8988T (cell line): ENCODE measurements at places on chromosomes 2 and 18.

DNA sequence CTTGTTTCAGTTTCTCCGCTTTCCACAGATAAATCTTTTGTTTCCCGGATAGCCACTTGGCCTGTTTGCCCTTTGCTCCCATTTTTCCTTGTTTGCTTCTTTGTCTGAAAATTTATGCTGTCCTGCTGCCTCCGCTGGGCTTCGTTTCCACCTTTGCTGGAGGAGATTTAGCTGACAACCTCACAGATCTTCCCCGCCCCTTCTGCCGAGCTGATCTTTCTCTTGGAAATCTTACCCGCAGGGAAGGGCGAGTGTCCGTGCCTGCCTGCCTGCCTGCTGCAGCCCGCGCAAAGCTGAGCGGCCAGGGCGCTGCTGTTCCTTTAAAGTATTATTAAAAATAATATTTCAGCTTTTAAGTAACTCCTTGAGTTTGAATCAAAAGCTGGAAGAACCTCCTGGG is 1.4 kb upstream of the XRCC5 start:
- no peak for DNase-seq

GRCh38 chr2:233042549-233042948 is 10.1 kb downstream of the NEU2 start:
- DNase-seq: no peak

DNA sequence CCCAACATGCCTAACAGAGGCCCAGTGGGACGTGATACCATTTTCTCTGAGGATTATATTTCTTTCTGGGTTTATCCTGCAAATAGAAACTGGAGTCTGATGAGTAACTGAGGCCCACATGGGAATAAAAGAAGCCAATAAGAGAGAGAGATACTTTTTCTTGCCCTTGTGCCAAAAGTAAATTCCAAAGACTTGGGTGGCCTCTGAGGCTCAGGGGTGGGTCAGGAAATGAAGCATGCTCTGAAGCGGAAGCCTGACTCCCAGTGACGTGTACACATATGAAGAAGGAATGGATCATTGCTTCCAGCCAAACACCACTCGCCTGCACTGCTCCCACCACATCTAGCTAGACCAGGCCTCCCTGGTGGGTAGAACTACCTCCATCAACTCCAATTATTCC is 273.6 kb upstream of the NCKAP5 start:
- DNase-seq: no peak

GRCh38 chr18:6672821-6673308 is 56.7 kb upstream of the ARHGAP28 start:
- no peak for DNase-seq

GRCh38 chr2:205139822-205140463 is 542.4 kb upstream of the NRP2 start:
- DNase-seq: no peak

DNA sequence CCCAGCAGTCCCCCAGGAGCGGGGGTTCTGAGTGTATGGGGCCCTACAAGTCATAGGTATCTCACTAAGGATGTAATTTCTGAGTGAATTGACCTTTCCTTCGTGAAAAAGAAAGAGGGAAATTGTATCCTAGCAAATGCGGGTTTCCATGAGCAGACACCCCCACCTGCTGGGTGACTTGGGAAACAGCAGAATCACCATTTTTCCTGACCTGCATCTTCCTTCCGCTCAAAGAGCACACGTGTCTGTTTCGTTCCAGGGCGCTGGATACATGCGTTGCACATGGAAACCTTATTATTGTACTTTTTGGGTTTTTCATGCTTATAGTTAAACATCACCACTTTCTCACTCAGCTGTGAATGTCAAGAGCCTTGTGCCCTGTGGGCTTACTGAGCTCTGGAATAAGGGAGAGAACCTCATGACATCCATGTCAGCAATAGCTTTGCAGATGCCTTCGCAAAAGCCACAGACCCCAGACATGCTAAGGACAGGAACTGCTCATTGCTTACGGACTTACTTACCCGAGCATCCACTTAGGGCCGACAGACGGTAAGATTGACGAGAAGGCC is 132.8 kb downstream of the TPO start:
- DNase-seq: peak; percentile 44

GRCh38 chr2:185471441-185471840 is 267.2 kb upstream of the FSIP2 start:
- DNase-seq: no peak

- DNase-seq: no peak
These were observed 89.6 kb downstream of the MAP4K4 start for GRCh38 chr2:101787097-101787496.

DNA sequence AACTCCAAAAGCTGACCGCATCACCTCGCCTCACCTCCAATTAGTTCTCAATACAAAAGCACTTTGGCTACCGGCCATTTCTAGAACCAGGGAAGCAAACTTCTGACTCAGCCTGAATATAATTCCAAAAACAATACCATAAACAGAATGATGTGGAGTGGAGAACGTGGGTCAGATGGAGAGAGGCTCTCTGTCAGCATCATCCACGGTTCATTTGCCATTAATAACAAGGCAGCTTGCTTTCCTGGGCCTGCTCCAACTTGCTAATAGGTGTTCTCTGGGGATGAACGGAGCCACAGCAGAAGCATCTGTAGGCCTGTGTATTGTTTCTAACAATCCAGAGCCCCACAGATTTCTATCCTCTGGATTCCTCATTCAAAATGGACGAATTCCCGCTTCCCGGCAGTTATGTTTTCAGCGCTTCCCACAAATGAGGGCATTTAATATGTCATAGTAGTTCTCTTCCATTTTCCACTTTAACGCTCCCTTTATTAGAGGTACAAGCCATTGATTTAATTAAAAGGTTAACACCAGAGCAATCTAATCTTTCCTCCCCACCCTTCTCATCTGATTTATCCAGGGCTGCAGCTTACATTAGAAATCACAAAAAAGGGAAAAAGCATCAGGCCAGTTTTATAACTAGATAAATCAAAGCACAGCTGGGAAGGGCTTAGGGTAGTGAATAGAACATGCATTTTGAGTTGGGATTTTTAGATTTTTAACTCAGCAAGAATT is 23.2 kb upstream of the CNTNAP5 start:
- DNase-seq: no peak

GRCh38 chr2:159737292-159737916 is 25.1 kb downstream of the MARCHF7 start:
- DNase-seq: no peak

DNA sequence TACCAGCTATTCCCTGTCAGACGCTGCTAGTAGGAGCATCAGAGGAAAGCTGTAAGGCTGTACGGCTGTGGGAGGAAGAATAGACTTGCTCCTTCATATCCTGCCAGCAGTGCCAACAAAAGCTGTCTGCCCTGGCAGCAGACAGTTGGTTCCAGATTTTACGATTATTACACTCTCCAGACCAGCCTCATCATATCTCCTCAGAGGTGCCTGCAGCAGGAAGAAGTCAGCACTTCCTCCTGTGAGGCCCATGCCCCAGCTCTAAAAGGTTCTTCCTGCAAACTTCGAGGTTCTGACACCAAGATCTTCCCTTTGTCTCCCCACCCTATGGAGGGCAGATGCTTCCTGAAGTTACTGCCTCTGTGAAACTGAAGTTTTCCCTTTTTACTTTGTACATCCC is 537.7 kb upstream of the PKDCC start:
- DNase-seq: no peak

DNA sequence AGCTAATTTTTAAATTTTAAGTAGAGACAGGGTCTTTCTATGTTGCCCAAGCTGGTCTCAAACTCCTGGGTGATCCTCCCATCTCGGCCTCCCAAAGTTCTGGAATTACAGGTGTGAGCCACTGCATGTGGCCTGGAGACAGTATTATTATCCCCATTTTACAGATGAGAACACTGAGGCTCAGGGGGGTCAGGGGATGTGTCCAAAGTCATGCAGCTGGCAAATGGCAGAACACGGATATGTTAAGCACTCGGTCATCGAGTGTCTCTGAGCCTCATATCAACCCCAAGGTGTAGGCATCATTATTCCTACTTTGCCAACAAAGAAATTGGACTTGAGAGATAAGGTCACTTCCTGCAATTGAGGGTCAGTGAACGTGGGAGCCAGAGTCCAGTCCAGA is 12.6 kb downstream of the KCNK3 start:
- DNase-seq: no peak

DNA sequence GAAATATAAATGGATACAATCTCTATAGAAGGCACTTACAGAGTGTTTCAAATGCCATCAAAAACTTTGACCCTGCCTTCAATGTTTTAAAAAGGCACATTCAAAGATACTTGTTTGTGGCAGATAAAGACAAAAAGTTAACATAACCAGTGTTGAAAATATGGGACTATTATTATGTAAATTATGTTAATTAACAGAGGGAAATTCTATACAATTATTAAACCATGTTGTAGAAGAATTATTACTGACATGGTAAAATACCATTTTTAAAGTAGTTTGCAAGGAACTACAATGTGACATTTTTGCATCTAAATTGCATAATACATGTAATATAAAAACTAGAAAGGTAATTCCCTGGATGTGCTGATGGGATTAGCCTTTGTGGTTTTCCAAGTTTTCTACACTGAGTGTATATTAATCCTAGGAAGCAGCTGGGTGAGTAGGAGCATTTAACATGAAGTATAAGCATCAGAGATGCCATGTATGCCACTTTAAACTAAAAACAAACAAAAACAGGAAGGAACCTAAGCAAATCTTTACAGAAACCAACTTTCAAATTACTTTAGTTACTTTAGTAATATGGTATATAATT is 21.7 kb downstream of the MIB1 start:
- no peak for DNase-seq

DNA sequence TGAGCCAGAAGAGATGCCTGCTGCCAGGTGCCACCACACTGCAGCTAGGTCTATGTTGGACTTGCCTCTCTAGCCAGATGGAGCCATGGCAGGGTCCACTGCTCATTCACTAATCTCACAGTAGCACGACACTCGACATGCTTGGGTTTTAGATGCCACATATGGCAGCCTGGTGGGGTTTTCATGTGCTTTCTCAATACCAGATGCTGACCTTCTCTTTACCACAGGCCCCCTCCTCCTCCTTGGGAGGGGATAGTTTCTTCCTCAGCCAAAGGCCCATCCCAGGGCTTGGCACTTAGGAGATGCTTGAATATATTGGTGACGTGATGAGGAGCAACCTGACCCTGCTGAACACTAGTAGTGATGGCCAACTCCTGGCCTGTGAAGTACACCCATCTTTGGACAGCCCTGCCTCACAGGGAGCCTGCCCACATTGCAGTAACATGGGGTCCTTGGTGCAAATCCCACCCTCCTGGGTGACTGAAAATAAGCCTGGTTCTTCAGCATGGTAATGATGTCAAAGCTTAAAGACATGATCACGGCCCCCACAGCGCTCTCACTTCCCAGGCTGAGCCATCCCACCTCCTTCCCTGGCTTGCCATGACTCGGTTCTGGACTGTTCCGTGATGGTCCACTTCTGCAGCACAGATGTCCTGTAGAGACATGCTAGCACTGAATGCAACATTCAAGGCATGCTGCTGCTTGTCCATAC is 227.5 kb downstream of the SH3RF3 start:
- DNase-seq: no peak

GRCh38 chr2:126510356-126510755 is 145.6 kb upstream of the GYPC start:
- no peak for DNase-seq

- no peak for DNase-seq
These were observed 110.4 kb upstream of the SCN1A start for GRCh38 chr2:166238176-166238575.

DNA sequence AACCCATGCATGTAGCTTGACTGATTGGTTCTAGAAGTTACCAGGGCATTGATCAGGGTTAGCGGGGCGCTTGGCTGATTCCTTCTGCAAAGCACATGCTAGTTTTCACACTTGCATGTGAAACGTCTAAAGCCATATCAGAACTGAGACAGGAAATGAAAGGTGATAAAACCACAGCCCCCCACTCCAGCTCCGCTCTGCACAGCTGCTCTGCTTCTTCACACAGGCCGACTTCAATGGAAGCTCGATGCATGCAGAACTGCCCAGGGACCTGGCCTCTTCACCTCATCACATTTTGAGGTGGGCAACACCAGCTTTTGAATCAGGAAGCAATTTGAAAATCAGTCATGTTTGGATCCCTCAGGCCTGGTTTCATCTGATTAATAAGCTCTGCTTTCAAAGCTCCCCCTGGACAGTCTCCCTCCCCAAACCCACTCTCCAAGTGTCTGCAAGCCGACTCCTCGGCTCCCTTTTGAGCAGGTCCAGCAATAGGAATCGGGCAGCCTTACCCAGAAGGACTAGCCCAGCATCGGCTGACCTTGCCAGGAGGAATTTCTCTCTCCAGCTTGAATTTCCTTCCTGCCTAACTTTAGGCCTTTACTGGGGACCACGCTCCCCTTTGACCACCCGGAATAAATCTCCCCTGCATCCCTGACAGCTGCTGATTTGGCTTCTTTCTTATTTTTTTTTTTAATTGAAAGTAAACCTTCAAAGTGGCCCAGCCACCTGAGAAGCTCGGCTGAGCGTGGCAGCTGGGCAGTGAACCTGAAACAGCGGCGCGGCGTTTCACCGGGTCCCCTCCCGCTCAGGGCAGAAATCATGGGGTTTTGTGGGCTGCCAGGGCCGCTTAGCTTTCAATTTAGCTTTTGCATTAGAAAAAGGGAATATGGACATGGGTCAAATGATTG is 31.7 kb downstream of the HRH4 start:
- no peak for DNase-seq

DNA sequence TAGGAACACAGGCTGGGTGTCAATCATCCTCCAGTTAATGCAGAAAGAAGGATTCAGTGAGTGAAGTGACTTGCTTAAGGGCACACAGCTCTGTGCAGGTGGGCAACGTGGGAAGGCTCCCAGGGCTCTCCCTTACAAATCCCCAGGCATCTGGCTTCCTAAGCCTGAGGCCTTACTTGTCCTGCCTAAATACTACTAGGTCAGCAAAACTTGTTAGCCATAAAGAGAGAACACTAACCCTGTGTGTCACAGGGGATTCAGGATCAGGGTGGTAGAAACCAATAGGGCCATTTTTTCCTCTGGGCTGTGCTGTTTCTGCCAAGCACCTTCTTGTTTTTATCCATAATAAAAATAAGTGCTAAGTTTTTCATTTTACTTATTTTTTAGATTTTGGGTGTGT is 55.0 kb downstream of the GATA6 start:
- DNase-seq: no peak

GRCh38 chr2:42569116-42569711 is 782 bp downstream of the MTA3 start:
- peak; percentile 50 for DNase-seq

- DNase-seq: no peak
These were observed 87.2 kb downstream of the EPAS1 start for GRCh38 chr2:46384457-46384815.

GRCh38 chr2:67900826-67901225 is 162.0 kb downstream of the C1D start:
- DNase-seq: no peak
